Muscle of arm (tissue), 14 donors: ENCODE measurements at places on chromosomes 12 and 14.

GRCh38 chr12:132357623-132358186 is 28.3 kb upstream of the GALNT9 start:
- DNase-seq = no peak

- peak; percentile 29 for DNase-seq
Observed at GRCh38 chr12:132827763-132828703, 636 bp downstream of the GOLGA3 start.

GRCh38 chr12:105256921-105257320 is 20.9 kb upstream of the APPL2 start:
- no peak for DNase-seq

GRCh38 chr12:15716581-15716980 is 72.6 kb downstream of the EPS8 start:
- no peak for DNase-seq

DNA sequence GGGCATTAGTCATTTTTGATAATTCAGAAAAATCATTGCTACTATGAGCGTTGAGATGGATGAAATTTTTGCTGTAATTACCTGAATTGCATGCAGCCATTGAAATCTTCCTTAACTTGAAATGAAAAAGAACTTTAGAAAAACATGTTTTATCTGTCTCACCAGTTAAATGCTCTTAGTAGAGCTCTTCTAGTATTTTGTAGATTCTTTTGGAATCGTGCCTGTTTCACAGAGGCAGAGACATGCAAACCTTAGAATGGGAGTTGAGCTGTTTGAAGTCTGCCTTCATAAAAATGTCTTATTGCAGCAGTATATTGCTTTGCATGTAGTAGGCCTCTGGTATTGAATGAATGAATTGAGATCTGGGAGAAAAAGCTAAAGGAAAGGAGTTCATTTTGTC is 4.2 kb downstream of the PEX5 start:
- no peak for DNase-seq

DNA sequence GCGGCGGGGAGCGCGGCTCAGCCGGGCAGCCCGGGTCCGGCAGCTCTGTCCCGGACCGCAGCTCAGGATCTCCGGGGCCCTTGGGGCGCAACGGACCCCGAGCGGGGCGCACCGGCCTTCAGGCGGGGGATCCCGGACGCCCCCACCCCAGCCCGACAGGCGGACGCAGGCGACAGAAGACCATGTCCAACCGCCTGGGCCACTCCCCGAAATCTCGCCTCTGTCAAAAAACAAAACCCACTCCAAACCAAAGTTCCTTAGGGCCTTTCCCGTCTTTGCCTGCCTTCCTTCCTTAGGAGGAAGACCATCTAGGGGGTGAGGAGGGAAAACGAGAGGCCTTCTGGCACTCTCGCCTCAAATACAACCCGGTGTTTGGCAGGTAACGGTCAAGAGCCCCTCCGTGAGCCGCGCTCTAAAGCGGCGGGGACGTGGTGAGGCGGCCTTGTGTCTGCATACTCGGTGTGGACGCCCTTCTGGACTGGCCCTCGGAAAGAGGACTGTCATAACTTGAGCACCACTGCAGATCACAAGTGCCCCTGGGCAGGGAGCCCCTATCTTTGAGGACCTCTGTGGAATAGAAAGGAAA is 604 bp downstream of the HCFC2 start:
- DNase-seq = peak; percentile 31
